ENCODE measurements at places on chromosomes 4 and X.
A peak's percentile ranks its signal among the peaks of the same experiment; 100 is the strongest.

DNA sequence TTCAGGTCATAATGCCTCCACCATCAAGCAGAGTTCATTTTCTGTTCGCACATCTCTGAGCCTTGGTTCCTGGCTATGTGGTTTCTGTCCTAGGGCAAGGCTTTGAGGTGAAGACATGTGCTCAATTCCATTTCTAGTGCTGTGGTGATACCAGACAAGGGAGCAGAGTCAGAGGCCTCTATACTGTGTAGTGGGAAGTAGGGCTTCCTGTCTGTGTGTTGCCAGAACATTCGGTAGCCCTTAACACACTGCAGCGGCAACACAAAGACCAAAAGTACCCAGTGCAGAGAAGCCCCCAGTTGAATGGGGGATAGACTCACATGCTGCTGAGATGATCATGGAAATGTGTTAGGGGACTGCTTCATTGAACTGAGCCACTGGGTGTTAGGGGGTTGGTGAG lies 56.4 kb downstream of the STARD8 start:
- no peaks in the 10 kb centered on the region for H3K4me1 ChIP-seq
- no peak for DNase-seq
- H3K36me3 ChIP-seq = no peaks in the 10 kb centered on the region
- no peak overlapping the region for H3K4me3 ChIP-seq
- H3K27me3 ChIP-seq = no peaks in the 10 kb centered on the region
- H3K27ac ChIP-seq = no peak overlapping the region

GRCh38 chr4:7987148-7987989 lies 47.7 kb upstream of the AFAP1 start:
- H3K36me3 ChIP-seq = no peaks in the 10 kb centered on the region
- H3K4me1 ChIP-seq = peaks cover 15% of the 10 kb centered on the region
- H3K27me3 ChIP-seq = no peaks in the 10 kb centered on the region
- DNase-seq = peak; percentile 86
- H3K4me3 ChIP-seq = no peak overlapping the region
- peak overlapping the region; percentile 66 for H3K27ac ChIP-seq

GRCh38 chr4:10917566-10917965 lies 233.0 kb upstream of the CLNK start:
- H3K4me1 ChIP-seq = no peaks in the 10 kb centered on the region
- H3K27ac ChIP-seq = no peak overlapping the region
- no peak for DNase-seq
- no peak overlapping the region for H3K4me3 ChIP-seq
- no peaks in the 10 kb centered on the region for H3K36me3 ChIP-seq
- no peaks in the 10 kb centered on the region for H3K27me3 ChIP-seq

DNA sequence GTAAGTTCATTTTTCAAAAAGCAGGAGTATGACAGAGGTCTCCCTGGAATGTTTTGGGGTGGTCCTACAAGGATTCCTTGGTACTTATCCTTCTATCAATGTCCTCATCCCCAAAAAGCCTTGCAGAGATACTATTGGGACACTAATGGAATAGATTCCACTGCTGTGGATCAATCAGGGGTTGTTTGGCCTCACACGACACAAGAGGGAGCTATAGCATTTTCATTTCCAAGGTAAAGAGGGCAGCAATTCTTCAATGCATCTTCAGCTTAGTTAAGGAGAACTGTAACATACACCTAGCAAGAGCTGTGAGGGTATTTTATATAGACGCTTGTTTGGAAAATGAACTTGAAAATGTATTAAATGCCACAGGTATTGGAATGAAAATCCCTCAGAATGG lies 50.9 kb downstream of the USP26 start:
- no peaks in the 10 kb centered on the region for H3K36me3 ChIP-seq
- peak; percentile 60 for DNase-seq
- no peak overlapping the region for H3K27ac ChIP-seq
- H3K27me3 ChIP-seq = no peaks in the 10 kb centered on the region
- H3K4me3 ChIP-seq = no peak overlapping the region

GRCh38 chr4:177699365-177700213 lies 257.4 kb upstream of the AGA start:
- no peak overlapping the region for H3K4me3 ChIP-seq
- no peaks in the 10 kb centered on the region for H3K36me3 ChIP-seq
- H3K4me1 ChIP-seq = peaks cover 4% of the 10 kb centered on the region
- peak; percentile 40 for DNase-seq

GRCh38 chr4:38099908-38100407 lies 139.8 kb downstream of the PTTG2 start:
- no peaks in the 10 kb centered on the region for H3K36me3 ChIP-seq
- no peaks in the 10 kb centered on the region for H3K27me3 ChIP-seq
- H3K27ac ChIP-seq = no peak overlapping the region
- no peak overlapping the region for H3K4me3 ChIP-seq
- no peak for DNase-seq

DNA sequence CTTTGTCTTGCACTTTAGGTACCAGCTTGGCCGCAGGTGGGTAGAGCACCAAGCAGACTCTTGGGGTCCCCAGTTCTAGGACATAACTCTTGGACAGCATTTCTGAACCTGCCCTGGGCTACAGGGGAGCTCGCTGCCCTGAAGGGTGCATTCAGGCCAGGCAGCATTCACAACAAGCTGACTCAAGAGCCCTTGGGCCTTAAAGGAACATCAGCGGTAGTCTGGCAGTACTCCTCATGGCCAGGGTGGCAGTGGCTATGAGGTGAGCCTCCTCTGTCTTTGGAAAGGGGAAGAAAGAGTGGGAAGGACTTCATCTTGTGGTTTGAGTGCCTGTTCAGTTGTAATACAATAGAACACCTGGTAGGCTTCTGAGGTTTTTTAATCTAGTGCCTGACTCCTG lies 24.8 kb upstream of the SMARCA5 start:
- H3K4me1 ChIP-seq = no peaks in the 10 kb centered on the region
- H3K4me3 ChIP-seq = no peak overlapping the region
- H3K27ac ChIP-seq = no peak overlapping the region
- peak; percentile 28 for DNase-seq

- H3K4me1 ChIP-seq = no peaks in the 10 kb centered on the region
- H3K27ac ChIP-seq = no peak overlapping the region
- no peak for DNase-seq
- no peak overlapping the region for H3K4me3 ChIP-seq
- no peaks in the 10 kb centered on the region for H3K36me3 ChIP-seq
These were observed 62.7 kb downstream of the TMEM131L start for GRCh38 chr4:153528705-153529485.

GRCh38 chr4:86107112-86107511 lies 252.7 kb downstream of the MAPK10 start:
- H3K4me1 ChIP-seq = no peaks in the 10 kb centered on the region
- H3K36me3 ChIP-seq = no peaks in the 10 kb centered on the region
- H3K27me3 ChIP-seq = no peaks in the 10 kb centered on the region
- no peak overlapping the region for H3K27ac ChIP-seq
- DNase-seq = no peak

- H3K27me3 ChIP-seq = no peaks in the 10 kb centered on the region
- H3K36me3 ChIP-seq = no peaks in the 10 kb centered on the region
- H3K27ac ChIP-seq = no peak overlapping the region
- peak overlapping the region; percentile 93 for H3K4me3 ChIP-seq
These were observed 1.8 kb downstream of the WWC2 start for GRCh38 chr4:183100827-183101226.

- no peak overlapping the region for H3K27ac ChIP-seq
- no peak overlapping the region for H3K4me3 ChIP-seq
- no peaks in the 10 kb centered on the region for H3K36me3 ChIP-seq
- peaks cover 10% of the 10 kb centered on the region for H3K4me1 ChIP-seq
- DNase-seq = no peak
These were observed 1.5 kb upstream of the RELL1 start for GRCh38 chr4:37687681-37688080.

DNA sequence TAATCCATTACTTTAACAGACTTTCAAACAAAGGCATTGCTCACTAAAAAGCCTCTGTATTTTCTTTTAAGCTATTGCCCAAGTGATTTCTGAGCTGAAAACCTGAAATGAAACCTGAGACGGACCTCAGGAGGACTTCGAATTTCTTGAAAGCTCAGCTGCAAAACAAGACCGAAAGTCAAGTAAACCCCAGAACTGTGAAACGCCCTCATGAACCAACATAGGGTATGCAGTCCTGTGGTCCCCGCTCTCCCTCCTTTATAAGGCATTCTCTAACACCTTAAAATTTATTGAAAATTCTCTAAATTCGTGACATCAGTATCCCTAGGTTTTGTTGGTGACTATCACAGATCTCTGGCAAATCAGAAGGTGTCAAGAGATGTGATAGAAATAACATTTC lies 91.8 kb downstream of the SHISA3 start:
- H3K27me3 ChIP-seq = no peaks in the 10 kb centered on the region
- peaks cover 16% of the 10 kb centered on the region for H3K4me1 ChIP-seq
- no peaks in the 10 kb centered on the region for H3K36me3 ChIP-seq
- DNase-seq = no peak
- H3K27ac ChIP-seq = no peak overlapping the region

GRCh38 chr4:17817027-17817426 lies 6.2 kb downstream of the NCAPG start:
- H3K36me3 ChIP-seq = peaks cover 32% of the 10 kb centered on the region
- no peak overlapping the region for H3K4me3 ChIP-seq
- no peaks in the 10 kb centered on the region for H3K27me3 ChIP-seq
- peak; percentile 48 for DNase-seq

DNA sequence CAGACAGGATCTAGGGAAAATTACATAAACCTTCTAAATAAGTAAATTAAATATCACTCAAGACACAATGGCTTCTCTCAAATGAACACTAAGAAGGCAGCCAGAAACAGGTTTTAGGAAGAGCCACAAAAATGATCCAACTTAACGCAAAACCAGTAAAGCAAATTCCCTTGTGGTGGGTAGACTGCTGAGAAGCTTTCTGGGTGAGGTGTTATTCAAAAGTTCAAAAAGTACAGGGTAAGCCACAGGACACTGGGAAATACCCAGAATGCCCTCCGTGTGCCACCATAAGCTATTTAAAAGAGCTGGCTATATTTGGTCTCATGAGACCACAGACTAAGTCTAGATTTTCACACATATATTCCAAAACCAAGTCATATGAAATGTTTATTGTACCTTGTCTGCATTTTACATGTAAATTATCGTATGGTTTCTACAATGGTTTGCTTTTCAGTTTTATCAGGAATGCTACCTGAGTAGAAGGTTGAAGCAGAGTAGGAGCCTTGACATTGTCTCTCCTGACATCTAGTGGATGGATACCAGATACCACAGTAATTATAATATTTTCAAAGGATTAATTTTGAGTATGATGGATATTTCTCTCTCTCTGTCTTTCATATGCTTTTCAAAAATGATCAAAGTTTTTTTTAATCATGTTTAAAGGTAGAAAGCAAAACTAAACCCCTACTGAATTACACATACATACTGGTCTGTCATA lies 109.3 kb upstream of the KLHL13 start:
- no peaks in the 10 kb centered on the region for H3K27me3 ChIP-seq
- peak overlapping the region; percentile 36 for H3K4me3 ChIP-seq
- peaks cover 13% of the 10 kb centered on the region for H3K4me1 ChIP-seq
- peak; percentile 45 for DNase-seq

GRCh38 chr4:42712854-42713253 lies 55.9 kb upstream of the ATP8A1 start:
- no peaks in the 10 kb centered on the region for H3K27me3 ChIP-seq
- no peak for DNase-seq
- H3K4me3 ChIP-seq = no peak overlapping the region

GRCh38 chrX:40952855-40953254 lies 132.4 kb upstream of the USP9X start:
- H3K27ac ChIP-seq = no peak overlapping the region
- no peaks in the 10 kb centered on the region for H3K36me3 ChIP-seq
- H3K27me3 ChIP-seq = no peaks in the 10 kb centered on the region
- peak; percentile 7 for DNase-seq
- H3K4me1 ChIP-seq = peaks cover 5% of the 10 kb centered on the region

DNA sequence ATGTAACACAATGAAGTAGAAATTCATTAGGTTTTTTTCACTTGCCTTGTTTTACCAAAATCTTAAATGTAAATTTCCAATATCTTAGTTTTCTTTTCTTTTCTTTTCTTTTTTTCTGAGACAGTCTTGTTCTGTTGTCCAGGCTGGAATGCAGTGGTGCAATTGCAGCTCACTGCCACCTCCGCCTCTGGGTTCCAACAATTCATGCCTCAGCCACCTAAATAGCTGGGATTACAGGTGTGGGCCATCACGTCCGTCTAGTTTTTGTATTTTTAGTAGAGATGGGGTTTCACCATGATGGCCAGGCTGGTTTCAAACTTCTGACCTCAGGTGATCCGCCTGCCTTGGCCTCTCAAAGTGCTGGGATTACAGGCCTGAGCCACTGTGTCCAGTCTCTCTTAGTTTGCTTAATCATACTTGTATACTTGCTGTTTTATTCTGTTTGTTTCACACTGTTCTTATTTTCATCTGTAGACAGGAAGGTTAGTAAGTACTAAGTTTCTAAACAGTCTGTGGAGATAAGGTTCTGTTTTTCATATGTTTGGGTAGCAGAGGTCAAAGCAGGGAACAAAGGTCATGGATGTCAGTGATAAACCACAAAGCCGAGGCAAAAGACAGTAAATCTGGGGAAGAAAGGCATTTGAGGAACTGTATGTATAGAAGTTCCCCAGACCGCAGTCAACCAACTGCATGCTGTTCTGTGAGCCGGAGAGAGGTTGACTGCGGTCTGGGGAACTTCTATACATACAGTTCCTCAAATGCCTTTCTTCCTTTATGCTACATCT lies 129.1 kb downstream of the CBR4 start:
- H3K27me3 ChIP-seq = no peaks in the 10 kb centered on the region
- DNase-seq = no peak
- H3K36me3 ChIP-seq = peaks cover 24% of the 10 kb centered on the region
- H3K4me3 ChIP-seq = no peak overlapping the region
- peaks cover 4% of the 10 kb centered on the region for H3K4me1 ChIP-seq
- no peak overlapping the region for H3K27ac ChIP-seq

DNA sequence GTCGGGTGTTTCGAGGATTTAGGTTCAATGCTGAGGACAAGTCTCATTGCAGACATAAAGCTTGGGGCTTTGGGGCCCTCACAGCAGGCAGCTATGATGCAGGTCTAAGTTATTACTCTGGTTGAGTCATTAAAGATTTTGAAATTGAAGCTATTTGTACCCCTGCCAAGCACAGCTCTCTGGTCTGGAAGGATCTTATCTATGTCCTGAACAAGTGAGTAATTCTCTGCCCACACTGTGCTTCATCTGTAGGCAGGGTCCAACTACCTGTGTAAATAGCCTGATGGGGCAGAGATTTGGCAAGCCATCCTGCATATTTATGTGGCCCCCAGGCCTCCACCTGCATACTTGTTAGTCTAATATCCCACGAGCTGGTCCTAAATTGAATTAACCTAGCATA lies 41.4 kb upstream of the MAGEA4 start:
- H3K4me3 ChIP-seq = no peak overlapping the region
- no peaks in the 10 kb centered on the region for H3K36me3 ChIP-seq
- peak; percentile 55 for DNase-seq
- H3K27me3 ChIP-seq = no peaks in the 10 kb centered on the region
- no peaks in the 10 kb centered on the region for H3K4me1 ChIP-seq

GRCh38 chr4:152667781-152668180 lies 12.0 kb downstream of the TMEM154 start:
- no peaks in the 10 kb centered on the region for H3K27me3 ChIP-seq
- H3K27ac ChIP-seq = no peak overlapping the region
- H3K4me1 ChIP-seq = no peaks in the 10 kb centered on the region
- no peaks in the 10 kb centered on the region for H3K36me3 ChIP-seq
- H3K4me3 ChIP-seq = no peak overlapping the region

Data from PC-3 (cell line).